ENCODE measurements at places on chromosomes 2 and 18.

GRCh38 chr2:88860421-88861075 lies 169.1 kb downstream of the RPIA start:
- no peak for DNase-seq

DNA sequence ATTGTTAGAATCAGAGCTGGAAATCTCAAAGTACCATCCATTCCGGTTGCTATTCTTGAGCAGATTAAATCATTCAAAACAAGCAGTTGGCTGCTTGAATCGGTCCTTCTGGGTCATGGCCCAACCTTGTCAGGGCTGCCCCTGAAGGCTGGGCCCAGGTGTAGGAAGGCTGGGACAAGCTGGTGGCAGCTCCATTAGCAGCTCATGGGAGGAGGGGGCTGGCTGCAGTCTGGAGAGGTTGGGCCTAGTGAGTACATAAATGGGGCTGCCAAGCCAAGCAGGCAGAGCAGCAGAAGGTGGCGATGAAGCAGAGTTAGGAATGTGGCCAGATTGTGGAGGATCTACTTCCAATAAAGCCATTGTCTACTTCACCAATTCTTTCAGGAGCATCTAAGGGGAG lies 81.4 kb downstream of the ADCYAP1 start:
- DNase-seq, result no peak

DNA sequence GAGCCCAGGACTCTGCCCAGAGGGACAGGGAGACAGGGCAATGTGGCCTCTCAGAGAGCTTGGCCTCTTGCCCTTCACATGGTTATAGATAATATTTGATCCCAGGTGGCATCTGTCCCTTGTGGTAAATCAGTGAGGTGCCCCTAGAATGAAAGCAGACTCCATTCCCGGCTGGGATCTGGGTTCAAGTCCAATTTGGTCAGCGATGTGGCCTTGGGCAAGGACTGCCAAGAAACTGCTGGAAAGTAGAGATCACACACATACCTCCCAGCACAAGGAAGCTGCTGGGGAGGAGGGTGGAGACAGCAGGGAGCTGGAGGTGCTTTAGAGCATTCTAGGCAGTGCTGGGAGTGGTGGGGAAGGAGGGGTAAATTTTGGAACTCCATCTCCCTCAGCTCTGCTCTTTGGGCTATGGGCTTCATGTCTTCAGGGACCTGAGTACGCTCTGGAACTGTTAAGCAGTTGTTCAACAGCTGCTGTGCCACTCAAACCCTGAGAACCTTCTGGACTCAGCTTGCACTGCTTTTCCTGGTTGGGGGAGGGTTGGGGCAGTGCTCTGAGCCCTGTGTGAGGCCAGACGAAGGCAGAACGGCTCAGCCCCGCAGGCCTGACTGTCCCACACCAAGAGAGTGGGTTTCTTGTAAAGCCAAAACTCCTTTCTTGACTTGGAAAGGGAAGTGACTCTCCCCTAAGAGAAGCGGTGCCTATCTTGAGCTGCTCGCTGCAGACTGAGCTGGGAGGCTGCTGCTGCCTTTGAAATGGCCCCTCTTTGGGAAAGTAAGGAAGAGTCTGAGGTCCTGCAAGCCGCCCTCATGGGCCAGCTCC lies 23.0 kb downstream of the INPP5D start:
- no peak for DNase-seq

DNA sequence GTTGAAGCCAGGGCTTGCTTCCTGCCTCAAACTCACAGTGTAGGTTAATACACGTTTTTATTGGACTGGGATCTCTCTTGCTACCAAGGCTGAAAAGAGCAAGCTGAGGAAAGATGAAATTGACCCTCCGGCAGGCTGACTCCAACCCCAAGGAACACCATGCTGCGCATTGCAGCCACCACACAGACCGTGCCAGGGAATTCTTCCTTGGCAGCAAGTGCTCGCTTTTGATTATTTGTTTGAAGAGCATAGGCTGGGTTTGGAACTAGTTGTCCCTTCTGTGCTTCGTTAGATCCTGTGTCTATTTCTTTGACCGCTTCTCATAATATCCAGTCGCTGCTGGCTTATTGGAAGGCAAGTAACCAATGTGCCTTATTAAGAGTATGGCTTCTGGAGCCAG lies 34.4 kb upstream of the DARS1 start:
- no peak for DNase-seq

DNA sequence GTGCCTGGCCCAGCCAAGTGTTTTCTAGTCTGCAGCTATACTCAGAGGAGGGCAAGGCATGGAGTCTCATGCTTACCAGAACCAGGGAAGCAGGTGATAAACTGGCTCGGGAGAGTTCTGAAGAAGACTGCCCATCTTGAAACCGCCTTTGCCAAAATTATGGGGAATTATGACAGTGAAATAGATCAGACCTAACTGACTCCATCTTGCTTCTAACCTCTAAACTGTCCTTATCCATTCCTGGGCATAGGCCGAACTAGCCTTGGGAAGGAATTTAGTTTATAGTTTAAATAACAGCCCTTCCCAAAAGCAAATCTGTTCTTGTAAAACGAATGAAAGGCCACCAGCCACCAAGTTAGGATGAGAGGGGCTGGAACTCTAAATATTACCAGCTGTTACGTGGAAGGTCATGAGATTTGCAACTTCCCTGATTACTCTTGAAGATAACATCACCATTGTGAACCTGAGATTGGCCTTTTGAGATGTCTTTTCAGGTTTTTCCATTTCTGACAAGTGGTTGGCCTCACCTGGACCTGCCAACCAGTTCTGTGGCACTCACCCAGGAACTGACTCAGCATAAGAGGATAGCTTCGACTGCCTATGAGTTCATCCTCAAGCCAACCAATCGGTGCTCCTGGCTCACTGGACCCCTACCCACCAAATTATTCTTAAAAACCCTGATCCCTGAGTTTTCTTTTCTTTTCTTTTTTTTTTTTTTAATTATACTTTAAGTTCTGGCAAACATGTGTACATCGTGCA lies 23.4 kb downstream of the CHCHD5 start:
- DNase-seq, result no peak

GRCh38 chr2:90077948-90078347 lies 1386.5 kb downstream of the RPIA start:
- DNase-seq, result no peak

DNA sequence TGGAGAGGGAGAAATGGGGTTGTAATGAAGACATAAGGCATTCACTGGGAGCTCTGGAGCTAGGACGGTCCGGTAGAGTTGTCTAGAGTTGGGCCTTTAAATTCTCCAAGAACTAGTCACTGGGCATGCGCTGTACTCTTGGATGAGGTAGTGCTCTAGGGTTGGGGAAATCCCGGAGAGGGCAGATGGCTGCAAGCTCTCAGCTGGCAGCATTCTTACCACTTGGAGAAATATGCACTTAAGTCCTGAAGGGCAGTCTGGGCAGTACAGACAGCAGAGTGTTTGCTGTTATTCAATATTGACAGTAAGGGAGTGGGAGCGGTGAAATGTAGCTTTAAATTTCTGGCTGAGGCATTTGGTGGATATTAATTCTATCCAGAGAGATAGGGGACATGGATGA lies 214.6 kb downstream of the RDH14 start:
- no peak for DNase-seq

DNA sequence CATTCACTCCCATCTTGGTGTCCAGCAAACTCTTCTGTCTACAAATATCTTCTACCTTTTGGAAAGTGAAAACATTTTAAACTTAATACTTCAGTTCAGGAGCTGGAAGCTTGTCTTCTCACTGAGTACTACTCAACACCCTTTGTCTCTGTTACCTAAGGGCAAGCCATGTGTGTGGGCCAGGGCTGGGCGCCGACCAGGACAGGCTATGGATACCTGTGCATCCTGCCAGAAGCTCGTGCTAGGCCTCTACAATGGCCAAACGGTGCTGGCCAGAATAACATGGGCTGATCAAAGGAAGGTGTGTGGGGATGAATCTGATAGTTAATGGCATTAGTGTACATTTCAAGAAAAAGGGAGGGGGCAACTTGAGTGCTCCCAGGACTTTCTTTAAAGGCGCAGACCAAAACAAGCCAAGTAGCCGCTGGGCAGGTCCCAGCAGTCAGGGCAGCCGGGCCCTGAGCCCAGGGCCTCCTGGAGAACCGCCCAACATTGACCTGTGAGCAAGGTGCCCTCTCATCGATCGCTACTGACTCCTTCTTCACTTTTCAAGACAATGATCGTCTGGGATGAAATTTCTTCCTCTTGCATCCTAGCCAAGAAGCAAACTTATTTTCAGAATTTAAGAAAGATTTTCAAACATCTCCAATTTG lies 29.0 kb upstream of the ID2 start:
- DNase-seq, result no peak

DNA sequence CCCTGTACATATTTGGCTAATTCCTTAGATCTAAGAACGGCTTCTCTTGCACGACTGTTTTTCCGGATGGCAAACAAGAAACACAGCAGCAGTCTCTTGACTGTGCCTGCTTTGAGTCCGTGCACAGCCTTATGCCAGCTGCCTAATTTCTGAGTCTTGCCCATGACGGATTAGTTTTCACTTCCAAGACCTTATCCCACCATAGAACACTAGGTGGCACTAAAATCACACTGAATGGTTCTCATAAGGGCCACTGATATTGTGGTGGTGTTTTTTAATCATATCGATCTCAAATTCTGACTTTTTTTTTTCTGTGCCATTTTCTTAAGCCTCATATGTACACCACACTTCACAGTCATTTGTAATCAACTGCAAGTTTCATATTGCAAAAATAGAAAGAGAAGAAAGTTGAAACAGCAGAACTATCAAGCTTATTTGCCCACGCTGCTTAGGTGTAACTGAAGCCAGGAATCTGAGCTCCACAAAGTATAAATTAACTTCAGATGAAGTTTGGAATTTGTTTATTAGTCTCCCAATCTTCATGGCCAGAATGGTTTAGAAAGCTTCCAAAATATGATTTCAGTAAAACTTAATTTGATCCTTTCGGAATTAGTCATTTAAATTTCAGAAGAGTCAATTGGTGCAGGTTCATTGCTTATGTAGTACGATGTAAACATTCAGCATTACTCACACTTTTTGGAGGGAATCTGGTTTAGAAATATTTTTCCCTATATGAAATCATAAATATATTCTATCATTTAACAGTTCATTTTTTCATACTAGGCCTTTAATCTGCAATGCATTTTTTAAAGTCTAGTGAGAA lies 45.5 kb upstream of the SCN7A start:
- peak; percentile 60 for DNase-seq

- peak; percentile 68 for DNase-seq
Measured at GRCh38 chr2:62216616-62217015, 20.7 kb downstream of the B3GNT2 start.

DNA sequence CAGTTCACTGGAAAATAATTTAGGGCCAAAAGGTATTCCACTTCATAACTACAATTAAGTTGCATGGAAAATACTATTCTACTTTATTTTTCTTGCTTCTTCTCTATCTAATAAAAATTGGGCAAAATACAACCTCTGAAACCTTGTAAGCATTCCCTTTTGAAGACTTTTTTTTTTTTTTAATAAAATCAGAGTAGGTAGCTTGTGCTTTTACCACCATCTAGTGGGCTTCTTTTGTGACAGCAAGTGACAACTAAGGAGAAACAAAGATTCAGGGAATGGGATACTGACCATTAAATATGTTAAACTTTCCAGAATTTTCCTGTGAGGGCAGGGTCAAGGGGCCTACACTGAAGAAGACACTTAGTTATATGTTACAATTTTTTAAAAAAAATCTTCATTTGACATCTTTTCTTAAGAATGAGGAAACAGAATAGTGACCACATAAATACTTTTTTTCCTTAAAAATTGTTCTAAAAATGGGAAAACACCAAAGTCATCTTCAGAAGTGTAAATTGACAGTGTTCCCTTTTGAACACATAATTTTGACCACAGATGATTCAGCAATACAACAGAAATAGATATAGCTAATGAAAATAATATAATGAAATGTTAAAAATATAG lies 1183.2 kb upstream of the ACVR2A start:
- DNase-seq, result no peak

DNA sequence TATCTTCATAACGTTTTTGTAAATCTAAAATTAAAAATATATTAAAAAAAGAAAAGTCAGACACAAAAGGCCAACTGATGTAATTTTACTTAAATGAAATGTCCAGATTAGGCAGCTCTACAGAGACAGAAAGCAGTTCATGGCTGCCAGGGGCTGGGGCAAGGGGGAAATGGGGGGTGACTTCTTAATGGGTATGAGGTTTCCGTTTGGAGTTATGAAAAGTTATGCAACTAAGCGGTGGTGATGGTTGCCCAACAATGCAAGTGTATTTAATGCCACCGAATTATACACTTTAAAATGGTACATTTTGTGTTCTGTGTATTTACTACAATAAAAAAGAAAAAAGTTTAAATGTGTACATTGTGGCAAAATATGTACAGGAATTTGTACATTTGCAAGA lies 70.2 kb upstream of the TEX51 start:
- no peak for DNase-seq

DNA sequence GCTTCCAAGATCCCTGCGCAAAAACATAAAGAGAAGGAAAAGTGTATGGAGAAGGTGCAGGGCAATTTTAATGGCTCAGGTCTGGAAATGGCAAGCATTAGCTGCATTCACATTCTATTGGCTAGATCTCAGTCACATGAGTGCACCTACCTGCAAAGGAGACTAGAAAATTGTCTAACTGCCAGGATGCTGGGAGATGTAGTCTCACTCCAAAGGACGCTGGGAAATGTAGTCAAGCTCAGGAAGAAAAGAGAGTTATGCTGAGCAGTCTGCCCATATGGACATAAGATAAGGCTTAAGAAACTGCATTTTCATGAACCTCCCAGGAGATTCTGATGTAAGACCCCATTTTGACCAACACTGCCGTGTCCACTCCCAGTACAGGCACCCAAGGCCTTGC lies 9.5 kb upstream of the KLHL29 start:
- no peak for DNase-seq

DNA sequence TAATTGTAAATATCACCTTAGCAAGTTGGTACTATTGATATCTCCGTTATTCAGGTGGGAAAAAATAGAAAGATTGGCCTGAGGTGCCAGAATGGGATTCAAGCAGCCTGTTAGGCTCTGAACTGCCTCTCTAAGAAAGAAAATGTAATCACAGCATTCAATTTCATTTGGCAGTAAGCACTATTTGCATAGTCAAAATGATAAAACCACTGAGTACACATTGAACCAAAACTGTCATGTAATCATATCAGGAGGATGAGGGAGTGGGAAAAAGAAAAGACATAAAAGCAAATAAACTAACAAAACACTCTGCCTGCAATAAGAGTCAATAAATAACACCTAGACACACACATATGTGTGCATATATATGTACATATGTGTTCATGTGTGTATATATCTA lies 103.9 kb upstream of the TACR1 start:
- no peak for DNase-seq

- no peak for DNase-seq
Measured at GRCh38 chr2:230735884-230736283, 23.2 kb downstream of the CAB39 start.

GRCh38 chr2:235059161-235059560 lies 107.3 kb downstream of the SH3BP4 start:
- no peak for DNase-seq

DNA sequence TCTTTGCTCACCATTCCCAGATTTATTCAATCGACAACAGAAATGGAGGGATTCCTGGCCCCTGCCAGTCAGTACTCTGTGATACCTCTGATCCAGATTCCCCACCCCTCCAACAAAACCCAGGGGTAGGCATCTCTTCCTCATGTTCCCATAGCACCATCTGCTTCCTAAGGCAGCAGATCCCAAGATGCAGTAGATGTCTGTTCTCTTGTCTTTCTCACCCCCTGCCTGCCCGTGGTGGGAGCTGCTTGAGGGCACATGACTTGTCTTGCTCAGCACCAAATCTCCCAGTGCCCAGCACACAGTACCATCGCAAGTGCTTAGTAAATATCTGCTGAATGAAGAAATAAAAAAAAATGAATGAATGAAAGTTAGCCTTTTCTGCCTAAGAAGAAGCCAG lies 98.2 kb downstream of the ZBTB7C start:
- DNase-seq, result no peak

All from HS-5 (cell line).